Karpas-422 (cell line): ENCODE measurements at places on chromosomes 6 and 20.

DNA sequence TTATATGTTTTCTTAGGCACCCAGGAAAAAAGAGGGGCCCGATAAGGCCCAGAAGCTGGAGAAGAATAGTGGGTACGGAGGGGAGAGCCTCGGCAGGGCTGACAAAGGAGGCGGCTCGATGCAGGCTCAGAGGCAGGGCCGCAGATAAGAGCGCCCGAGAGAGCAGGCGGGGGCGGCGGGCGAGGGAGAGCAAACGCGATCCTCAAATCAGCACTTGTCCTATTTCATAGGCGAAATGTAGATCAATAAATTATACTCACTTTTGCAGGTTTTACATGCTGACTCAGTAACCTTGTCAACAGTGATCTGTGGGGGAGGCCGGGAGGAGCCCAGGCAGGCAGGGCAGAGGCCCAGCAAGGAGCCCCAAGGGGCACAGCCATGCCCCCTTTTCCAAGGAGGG, 42.6 kb downstream of the GRM4 start:
- DNase-seq = no peak

DNA sequence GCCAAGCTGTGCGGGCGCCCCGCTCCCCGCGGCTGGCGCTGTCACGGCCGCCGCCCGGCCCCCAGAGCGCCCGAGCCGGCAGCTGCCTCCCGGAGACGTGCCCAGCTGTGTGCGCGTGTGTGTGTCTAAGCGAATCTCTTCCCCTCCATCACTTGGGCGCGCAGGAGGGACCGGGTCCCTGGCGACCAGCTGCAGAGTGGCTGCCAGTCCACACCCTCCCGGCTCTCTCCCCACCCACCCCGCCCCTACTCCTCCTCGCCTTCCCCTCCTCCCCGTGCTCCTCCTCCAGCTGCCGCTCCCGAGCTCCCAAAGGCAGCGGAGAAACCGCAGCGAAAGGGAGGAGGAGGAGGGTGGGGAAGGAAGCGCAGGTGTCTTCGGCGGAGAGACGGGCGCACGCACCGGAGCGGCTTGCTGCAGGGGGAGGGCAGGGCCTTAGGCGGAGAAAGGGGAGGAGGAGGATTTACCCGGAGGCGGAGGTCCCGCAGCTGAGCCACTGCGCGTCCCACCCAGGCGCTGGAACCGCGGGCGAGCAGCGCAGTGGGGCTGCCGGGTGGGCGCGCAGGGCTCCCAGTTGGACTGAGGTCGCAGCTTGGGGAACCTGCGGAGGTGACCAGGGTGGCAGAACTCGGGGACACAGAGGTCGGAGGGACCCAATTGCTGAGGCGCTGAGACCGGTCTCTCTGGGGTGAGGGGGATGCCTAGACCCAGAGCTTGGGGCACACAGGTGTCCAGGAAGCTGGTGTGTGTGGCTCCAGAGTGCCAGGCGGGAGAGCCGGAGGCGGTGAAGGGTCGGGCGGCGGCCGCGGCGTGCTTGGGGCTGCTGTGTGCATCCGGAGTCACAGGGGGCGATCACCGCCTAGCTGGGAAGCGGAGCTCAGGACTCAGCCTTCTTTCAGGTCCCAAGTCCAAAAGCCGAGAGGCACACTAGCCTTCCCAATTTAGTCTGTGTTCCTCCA, at the start of gene HS3ST5:
HS3ST5 (minus strand) TSS at position 198 of the 956 bp plus-strand sequence. CDS start 280,178 bp downstream, outside the sequence.
- DNase-seq = no peak

GRCh38 chr6:37926661-37927060, 107.1 kb downstream of the ZFAND3 start:
- DNase-seq = no peak

DNA sequence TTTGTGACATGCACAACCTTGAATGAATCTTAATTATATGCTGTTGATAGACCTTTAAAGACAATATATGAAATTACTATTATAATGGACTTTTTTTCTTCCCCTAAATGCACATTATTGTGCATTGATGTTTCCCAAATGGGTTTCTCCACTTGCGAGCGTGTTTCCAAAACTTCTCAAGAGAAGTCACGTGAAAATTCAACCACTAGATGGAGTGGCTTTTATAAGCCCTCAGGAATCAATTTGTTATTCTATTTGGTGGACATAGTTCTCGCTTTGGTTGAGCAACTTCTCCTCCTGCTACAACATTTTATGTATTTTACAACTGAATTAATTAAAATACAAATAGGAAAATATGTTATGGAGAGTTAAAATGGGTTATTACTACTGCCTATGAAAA, 9.0 kb downstream of the CNR1 start:
- no peak for DNase-seq

DNA sequence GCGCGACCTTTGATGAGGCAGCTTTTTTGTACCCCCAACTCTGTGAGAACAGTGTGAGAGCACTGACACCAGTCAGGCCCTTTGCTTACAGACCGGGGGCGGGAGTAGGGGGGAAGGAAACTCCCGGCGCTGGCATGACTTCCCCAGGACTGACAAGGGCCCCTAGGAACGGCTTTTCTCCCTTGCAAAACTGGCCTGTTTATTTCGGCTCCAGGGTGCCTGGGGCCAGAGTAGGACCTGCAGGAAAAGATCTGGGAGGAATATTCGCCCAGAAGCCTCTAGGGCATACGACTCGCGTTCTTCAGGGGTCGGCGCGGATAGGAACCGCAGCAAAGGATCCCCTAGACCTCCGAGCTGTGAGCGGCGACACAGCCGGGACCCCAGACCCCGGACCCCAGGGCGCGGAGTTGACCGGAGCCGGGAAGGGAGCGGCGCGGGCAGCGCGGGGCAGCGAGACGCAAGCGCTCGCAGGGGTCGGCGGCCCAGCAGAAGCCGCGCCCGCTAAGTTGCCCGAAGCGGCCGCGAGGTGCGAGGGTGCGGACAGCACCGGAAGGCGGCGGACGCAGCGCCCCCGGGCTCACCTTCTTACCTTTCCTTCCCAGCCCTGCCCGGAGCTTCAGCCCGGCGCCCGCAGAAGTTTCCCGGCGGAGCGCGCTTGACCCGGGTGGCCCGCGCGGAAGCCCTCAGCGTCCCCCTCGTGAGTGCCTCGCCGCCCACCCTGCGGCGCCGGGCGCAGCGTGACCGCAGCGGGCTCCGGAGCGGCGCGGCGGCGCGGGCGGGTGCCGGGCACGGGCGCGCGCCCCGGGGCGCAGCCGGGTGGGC, at the start of gene POPDC3:
POPDC3 (minus strand) TSS at position 771 of the 822 bp plus-strand sequence. CDS start 18,105 bp downstream, outside the sequence.
- no peak for DNase-seq

DNA sequence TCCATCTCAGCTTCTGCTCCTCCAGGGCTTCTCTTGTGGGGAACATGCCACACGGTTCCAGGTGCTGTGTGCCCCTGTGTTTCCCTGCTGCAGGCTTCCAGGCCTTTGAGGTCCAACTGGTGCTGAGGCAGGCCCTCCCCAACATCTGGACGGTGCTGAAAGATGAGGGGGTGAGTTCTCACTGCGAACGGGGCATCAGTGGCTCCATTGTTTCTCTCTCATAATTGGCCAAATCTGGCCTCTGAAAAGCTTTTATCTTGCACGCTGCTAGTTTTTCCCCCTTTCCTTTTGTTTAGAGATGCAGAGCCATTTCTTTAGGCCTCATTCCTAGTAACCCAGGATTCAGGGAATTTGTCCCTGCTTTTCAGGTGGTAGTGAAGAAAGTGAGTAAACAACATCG, 8.6 kb downstream of the PNLDC1 start:
- no peak for DNase-seq

GRCh38 chr6:134624781-134625180, 306.9 kb upstream of the SGK1 start:
- DNase-seq = no peak

- DNase-seq = no peak
Measured at GRCh38 chr6:160138839-160139419, 17.3 kb downstream of the SLC22A1 start.

- DNase-seq = no peak
Measured at GRCh38 chr20:43752561-43753301, 25.9 kb upstream of the GTSF1L start.

- DNase-seq = no peak
Measured at GRCh38 chr20:54197621-54198604, 10.0 kb upstream of the PFDN4 start.

DNA sequence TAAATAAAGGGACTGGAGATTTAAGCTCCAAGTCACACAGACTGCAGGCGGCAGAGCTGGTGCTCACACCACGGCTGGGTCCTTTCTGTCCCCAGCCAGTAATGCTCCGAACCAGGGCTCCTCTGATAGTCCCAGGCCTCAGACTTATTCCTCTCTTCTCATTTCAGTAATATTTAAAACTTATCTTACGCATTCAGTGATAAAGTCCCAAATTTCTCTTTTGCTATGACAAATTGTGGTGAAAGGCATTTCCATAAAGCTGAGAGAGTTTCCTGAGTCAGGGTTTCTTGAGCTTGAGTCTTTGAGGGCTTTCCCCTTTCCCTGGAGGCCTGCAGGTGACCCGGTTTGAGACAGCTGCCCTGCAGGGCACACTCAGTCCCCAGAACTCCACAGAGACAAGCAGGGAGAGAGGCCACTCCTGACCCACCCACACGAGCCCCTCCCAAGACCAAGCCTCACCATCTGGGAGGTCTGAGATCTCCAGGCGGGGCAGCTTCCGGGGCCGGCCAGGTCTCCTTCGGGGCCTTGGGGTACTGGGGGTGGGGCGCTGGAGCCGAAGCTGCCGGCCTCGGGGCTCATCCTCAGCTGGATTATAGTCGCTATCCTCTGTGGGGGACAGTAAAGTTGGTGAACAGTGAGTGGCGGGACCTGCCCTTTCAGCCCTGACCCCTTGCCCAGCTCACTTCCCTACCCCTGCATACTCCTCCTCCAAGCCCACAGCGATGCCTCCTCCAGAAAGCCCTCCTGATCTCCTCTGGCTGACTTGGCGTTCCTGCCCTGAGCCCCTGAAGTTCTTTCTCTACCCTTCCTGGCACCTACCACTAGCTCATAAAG, 6.6 kb downstream of the ZNF335 start:
- DNase-seq = no peak

GRCh38 chr20:13991311-13991710, 897 bp upstream of the SEL1L2 start:
- no peak for DNase-seq

DNA sequence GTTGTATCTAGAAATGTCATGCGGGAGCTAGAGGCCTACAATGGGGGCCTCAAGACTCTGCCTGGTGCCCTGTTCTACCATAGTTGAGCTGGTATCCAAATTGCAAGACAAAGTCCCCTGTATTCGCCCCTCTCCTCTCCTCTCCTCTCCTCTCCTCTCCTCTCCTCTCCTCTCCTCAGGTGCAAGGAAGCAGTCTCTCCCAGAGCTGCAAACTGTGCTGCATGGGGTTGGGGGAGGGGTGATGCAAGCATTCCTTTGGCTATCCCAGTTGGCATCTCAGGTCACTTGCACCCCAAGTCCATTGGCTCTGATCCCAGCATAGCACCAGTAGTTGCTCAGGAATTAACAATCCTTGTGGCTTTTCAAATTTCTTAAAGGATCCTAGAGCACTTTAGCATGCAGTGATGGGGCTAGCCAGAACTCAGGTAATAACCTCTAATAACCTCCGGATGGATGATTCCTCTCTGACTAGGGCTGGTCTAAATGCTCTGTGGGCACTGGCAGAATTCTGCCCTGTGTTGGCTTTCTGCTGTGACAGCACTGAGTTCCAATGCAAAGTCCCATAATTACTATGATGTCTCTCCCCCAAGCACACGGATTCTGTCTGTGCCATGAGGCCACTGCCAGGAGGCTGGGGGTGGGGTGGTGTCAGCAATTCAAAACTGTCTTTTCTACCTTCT, 35.3 kb downstream of the TAF11 start:
- no peak for DNase-seq
